AG08396 (cell line): ENCODE measurements at places on chromosomes 7 and 10.

- DNase-seq, result no peak
These were observed 48.4 kb upstream of the PODXL start for GRCh38 chr7:131604841-131605279.

DNA sequence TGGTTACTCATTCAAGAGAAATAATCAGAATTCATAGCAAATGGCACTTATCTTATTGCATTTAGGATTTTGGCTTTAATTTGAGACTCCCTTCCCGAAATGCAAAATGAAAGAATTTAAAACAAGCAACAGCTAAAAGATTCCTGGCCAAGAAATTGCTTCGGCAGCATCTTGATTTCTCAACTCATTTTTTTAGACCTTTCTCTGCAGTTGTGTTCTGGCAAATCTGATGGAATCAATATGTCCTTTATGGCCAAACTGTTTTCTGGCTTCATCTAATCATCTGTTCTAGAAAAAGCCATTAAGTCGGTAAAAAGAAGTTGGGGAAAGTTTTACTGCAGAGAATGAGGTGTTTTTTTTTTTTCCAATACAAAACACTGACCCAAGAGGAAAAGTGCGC, 172.1 kb downstream of the SLC16A9 start:
- no peak for DNase-seq

DNA sequence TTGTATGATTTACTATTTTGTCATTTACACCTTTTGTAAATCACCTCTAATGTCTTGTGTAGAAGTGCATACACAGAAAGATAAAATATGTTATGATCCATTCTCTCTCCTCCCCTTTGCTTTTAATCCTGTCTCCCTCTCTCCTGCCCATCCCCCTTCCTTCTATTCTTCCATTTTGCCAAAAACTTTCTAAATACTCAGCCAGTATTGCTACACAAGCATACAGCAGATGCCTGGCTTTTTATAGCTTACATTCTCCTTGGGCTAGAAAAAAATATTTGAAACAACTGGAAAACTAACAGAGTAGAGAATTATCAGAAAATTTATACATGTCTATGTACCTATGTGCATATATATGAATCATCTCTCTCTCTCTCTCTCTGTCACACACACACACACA, 308.7 kb upstream of the BMPER start:
- DNase-seq, result no peak

GRCh38 chr10:110379831-110380230, 75.1 kb upstream of the SMNDC1 start:
- no peak for DNase-seq

DNA sequence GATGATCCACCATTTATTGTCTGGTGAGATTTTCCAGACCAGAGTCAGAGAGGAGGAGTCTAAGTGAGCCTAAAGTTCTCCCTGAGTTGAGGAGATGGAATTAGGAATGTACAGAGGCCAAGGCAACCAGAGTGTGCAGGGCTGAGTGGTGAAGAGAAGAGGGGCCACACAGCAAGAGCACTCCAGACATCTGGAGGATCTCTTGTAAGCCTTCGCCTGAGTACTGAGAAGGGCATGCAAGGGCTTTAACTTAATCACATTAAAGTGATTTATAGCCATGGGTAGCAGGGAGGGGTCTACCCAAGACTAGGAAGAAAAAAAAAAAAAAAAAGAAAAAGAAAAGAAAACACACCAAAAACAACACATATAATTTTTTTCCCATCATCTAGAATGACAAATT, 1190.4 kb downstream of the GATA3 start:
- DNase-seq, result no peak
